Breast epithelium (tissue), 4 donors: ENCODE measurements at places on chromosomes 5 and 9.

DNA sequence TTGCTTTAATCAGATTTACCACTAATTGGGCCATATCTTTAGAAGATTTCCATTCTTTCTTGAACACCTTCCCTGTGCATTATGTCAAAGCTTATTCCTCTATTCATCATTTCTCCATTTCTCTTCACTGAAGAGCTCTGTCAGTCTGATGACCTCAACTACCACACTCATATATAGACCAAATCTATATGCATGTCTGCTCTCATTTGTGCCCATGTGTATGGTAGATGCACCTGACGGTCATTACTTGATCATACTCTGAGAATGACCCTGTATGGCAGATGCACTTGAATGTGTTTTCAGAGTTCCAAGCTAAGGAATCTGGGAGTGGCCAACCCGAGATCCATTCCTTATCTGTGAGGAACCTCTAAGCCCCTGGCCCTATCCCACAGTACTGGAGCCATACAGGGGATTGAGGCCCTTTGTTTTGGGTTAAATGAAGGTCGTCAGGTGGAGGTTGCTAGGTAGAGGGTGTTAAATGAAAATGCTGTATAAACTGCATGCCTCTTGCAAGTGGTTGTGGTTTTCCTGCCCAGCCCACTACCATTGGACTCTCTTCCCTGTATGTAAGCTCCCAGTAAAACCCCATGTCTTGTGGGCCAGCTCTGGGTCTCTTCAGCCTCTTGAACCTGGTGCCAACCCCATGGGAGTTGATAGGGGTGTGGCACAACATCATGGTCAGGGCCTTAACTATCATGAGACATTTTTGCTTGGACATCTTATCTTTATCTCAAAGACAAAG is 229.5 kb downstream of the KIAA0825 start:
- DNase-seq = no peak

DNA sequence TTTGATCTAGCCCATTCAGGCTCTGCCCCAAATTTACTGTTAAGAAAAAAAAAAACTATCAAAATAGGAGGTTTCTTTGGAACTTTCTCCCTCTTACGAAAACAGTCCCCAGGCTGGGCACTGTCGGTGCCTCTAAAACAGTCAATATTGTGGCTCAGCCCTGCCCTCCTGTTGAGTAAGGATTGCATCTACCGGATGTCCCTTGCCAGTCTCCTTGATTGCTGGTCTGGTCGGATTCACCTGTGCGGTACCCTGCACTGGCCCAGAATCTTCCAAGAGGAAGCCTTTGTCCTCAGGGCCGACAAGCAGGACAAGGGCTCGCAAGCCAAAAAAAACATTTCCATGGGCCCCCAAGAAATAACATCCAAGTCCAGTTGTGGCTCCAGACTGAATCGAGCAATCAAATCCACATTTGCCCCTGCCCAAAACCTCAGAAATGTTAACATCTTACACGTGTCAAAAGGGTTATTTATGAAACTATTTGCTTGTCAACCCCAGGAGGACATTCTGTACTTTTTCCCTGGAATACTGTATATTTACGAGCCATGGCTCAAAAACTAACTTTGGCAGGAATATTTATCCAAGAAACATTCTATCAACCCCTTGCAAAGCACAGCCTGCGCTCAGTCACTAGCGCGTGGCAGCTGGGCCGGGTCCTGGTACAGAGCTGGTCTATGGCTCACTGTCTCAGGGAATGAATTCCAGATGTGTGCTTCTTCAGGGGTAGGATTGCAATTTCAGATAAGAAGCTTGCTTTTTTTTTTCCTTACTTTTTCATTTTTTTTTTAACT is 129.2 kb upstream of the ADRA1B start:
- peak; percentile 34 for DNase-seq

- no peak for DNase-seq
Measured at GRCh38 chr9:38229104-38229500, 160.1 kb upstream of the SHB start.

DNA sequence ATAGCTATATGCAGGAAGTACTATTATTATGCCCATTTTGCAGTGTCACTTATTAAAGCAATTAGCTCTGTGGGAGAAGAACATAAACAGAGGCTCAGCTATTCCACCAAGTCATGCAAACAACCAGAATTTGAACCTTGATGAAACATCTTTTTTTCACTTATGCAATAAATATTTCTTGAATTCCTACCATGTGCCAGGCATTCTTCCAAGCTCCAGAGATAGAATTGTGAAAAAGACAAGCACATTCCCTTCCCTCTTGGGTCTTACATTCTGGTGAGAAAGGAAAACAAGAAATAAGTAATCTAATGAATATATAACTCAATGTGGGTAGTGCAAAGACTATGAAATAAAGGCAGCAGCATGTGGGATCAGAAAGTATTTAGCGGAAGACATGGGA is 32.1 kb upstream of the ADRB2 start:
- no peak for DNase-seq

DNA sequence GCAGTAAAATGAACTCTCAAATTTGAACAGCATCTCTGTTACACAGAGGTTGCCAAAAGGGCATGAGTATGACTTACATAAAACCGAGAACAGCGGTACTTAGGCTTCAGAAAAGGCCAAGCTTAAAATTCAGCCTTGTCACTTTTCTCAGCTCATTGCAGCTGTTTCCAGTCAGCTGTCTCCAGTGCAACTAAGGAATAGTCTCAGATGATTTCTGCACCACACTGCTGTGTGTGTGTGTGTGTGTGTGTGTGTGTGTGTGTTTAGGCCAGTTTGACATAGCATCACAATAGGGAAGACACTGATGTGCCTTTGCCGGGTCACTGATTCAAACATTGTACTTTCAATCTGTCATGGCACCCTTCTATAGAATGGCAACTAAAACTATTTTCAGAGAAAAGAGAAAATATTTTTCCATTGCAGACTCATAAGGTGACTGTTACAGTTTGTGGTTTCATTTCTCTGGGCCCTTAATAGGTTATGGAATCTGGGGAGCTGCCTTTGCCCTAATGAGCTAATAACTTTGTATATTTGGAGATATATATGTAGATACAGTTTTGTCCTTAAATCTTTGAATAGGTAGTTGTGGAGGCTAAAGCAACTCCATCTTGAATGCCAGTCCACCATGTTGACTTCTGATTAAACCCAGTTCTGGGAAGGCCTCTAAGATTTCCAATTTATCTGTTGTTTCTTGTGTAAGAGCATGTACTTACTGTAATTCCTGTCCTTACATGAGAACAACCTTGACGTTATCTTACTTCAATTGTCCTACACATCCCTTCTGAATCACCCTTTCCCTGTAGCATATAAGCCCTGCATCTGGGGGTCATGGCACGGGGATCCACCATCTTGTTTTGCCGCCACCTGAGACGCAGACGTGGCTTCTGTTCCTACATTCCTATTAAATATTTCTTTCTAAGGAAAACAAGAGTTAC is 4.5 kb downstream of the LSM11 start:
- no peak for DNase-seq

- no peak for DNase-seq
Measured at GRCh38 chr9:1709347-1709746, 305.8 kb upstream of the SMARCA2 start.
